CD4-positive, alpha-beta T cell treated with Interleukin-15 for 4 hours (primary cell): ENCODE measurements at places on chromosomes 4 and X.
A peak's percentile ranks its signal among the peaks of the same experiment; 100 is the strongest.

GRCh38 chr4:186724864-186725468 lies 1.3 kb upstream of the FAT1 start:
- no peak for DNase-seq

- DNase-seq, result no peak
Measured at GRCh38 chr4:93368968-93369367, 459.6 kb upstream of the ATOH1 start.

GRCh38 chr4:171117457-171117856 lies 695.7 kb upstream of the GALNTL6 start:
- DNase-seq, result no peak

- DNase-seq, result no peak
Measured at GRCh38 chr4:144710526-144710912, 64.6 kb downstream of the HHIP start.

- no peak for DNase-seq
Measured at GRCh38 chr4:7285244-7286094, 93.1 kb downstream of the SORCS2 start.

DNA sequence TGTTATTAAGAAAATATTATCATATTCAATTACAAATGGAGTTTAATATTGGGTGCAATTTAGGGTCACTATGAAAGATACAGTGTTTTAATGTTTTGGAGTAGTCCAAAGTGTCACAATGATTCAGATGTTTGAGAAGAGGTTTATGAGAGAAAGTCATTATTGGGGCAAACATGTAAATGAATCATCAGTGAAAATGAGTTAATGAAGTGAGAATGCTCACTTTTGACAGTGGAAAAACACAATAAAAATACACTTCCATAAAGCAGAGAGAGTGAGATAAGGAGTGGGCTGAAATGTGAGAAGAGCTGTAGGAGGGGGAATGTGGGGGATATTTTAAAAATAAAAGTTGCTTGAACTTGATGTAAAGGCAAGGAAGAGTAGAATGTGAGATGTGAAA lies 957.1 kb downstream of the PCDH18 start:
- no peak for DNase-seq

- DNase-seq, result no peak
Measured at GRCh38 chr4:76074993-76075600, 588 bp downstream of the ART3 start.

- DNase-seq, result no peak
Measured at GRCh38 chr4:122500852-122501501, 44.5 kb upstream of the IL2 start.

- DNase-seq, result peak; percentile 29
Measured at GRCh38 chrX:16712548-16713155, at the start of gene CTPS2. Gene CTPS2, minus strand, starts transcription at chrX:16712669. Its CDS starts 9,767 bp downstream, at chrX:16702902.

- no peak for DNase-seq
Measured at GRCh38 chrX:128504496-128504895, 452.3 kb upstream of the ACTRT1 start.

GRCh38 chrX:130084631-130085237 lies 25.6 kb downstream of the ELF4 start:
- no peak for DNase-seq

GRCh38 chr4:24130637-24131036 lies 240.8 kb upstream of the PPARGC1A start:
- no peak for DNase-seq

DNA sequence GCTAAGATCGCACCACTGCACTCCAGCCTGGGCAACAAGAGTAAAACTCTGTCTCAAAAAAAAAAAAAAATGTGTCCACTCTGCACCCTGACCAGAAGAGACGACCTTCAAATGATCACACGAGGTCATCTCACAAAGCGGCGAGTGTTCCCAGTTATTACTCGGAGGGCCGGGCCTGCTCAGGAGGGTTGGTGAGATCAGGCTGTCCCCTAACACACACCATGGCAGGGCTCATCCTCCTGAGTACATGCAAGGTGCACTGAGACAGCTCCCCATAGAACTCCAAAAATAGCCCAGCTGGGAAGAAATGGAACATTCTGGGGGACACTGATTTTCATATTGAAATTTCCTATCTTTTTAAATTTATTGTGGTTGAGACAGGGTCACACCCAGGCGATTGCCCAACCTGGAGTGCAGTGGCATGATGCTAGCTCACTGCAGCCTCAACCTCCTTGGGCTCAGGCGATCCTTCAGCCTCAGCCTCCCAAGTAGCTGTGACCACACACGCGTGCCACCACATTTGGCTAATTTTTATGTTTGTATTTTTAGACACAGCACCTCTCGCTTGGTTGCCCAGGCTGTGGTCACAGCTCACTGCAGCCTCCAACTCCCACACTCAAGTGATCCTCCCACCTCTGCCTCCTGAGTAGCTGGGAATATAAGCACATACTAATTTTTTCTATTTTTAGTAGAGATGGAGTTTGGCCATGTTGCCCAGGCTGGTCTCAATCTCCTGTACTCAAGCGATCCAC lies 51.5 kb downstream of the DHRSX start:
- DNase-seq, result no peak

DNA sequence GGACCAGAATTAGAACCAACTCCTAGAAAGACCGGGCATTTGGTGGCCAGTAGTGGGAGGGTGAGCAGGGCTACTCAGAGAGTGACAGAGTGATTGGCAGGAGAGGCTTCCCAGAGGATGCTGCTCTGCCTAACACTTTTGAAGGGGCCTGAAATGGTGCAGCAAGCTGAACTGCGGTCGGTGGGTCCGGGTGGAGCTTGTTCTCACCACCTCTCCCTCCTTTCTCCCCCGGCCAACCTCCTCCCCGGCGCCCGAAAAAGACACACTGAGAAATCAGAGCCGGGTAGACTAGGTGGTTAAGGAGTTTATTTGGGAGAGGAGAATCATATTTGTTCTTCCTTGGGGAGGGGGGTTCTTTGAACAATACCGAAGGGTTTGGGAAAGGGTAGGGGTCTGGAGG lies 1.4 kb upstream of the PRICKLE3 start:
- no peak for DNase-seq

- no peak for DNase-seq
Measured at GRCh38 chrX:75061701-75062100, 94.4 kb downstream of the ABCB7 start.
